Brain (organoid and tissue), 16 donors: ENCODE measurements at places on chromosomes 12 and 14.

DNA sequence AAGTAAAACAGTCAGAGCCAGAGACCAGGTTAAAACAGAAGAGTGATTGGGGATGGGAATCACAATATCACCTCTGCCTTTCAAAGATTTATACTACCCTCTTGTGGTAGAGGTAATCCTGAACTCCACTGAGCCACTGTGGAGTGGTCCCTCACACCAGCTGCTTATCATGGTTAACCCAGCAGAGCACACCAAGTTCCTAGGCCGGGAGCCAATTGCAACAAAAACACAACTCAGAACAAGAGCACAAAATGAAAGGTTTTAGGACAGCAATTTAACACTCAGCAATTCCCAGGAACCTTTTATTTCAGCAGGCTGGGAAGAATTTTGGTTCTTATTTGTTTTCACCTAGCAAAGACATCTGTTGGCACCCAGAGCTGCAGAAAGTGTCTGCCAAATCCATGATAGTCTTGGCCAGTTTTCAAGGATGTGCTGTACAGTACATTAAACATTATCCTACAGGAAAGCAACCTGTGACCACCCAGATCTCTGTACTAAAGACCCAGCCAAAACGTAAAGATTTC is 220.5 kb upstream of the ATXN7L3B start:
- peak; percentile 64 for DNase-seq

DNA sequence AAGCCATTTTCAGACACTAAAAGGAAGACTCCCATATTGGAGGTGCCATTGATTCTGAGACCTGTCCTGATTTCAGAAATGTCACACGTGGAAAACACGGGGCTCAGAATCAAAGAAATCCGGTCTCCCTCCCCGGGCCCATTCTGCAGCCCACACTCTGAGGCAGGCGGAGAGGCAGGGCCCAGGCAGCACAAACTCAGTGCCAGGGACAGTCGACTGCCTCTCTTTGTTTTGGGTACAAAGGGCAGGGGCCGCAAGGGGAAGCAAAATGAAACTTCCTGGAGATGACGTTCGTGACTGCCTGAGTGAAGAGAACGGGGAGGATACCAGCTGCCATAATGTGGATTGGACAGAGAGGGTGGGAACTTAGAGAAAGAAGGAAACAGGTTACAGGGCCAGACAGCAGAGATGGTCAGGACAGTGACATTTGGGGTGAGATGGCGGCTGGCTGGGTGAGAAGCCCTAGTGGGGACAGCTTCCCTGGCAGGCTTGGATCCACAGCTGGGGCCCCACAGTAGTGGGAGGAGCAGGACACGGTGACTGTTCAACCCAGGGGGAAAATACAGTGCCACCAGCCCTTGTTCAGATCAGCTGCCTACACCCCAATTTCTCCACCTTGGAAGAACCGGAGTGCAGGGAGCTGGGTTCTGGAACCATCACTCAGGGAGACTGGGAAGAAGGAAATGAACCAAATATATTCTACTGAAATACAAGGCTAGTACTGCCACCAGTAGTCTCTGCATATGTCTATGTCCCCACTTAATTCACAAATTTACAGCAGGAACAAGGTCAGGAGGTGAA is 8.1 kb downstream of the GAPDH start:
- no peak for DNase-seq

DNA sequence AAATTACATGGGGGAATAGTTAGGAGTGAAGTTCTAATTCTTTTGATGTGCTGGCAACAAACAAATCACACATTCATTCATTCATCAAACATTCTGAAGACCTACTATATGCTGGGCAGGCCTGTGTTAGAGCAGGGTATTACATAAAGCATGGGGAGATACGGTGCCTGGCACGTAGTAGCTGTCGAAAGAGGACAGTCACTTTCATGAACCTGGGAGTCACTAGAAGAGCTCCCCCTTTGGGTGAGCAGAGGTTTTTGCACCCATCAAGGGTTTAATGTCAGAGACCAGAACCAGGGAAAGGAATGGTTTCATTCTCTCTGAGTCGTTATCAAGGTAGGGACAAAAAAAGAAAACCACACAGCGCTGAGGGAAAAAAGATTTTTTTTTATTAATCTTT is 10.0 kb downstream of the LHX5 start:
- no peak for DNase-seq

GRCh38 chr12:40446385-40446784 is 221.6 kb downstream of the LRRK2 start:
- DNase-seq: peak; percentile 44

GRCh38 chr12:1529862-1530591 is 64.4 kb downstream of the FBXL14 start:
- DNase-seq: peak; percentile 28

GRCh38 chr12:8065991-8066594 is at the start of gene C3AR1:
C3AR1 (minus strand) TSS chr12:8066359; CDS start chr12:8060185, 6,174 bp downstream.
- DNase-seq: no peak

DNA sequence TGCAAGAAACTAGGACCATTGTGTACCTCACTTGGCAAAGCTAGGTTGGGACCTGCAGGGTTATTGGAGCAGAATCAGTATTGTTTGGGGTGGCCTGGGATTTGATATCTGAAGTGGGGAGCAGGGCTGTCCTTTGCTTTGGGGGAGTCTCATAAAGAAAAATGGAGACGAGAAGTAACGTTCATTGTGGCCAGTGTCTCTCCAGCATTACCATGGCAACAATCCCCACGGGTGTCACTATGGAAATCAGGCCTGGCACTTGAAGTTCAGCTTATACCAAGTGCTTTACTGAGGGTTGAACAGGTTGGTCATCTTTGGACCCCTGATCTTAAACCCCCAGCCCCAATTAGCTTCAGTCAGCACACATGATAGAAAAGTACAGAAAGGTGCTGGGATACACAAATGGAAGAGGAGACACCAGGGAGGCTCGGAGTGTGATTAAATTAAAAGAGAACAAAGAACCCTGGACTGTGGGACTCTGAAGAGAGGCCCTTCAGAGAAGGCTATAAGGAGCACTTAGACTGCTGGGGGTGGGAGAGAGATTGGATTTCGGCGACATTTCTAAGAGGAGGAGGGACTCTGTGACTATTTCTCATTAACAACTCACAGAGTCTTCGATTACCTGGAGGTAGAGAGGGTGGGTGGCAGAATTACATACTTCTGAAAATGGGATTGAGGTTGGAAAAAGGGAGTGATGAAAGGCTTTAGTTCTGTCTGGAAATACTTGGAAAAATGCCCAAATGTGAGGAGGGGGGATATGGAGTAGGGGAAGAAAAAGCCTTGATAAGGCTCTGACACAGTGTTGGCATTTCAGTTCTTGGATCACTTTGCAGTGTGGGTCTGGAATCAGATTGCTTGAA is 3.7 kb downstream of the KIF5A start:
- DNase-seq: peak; percentile 88

- no peak for DNase-seq
These were observed 37.8 kb downstream of the TC2N start for GRCh38 chr14:91829511-91829910.

- DNase-seq: no peak
These were observed 53.3 kb downstream of the STAB2 start for GRCh38 chr12:103640410-103640809.

DNA sequence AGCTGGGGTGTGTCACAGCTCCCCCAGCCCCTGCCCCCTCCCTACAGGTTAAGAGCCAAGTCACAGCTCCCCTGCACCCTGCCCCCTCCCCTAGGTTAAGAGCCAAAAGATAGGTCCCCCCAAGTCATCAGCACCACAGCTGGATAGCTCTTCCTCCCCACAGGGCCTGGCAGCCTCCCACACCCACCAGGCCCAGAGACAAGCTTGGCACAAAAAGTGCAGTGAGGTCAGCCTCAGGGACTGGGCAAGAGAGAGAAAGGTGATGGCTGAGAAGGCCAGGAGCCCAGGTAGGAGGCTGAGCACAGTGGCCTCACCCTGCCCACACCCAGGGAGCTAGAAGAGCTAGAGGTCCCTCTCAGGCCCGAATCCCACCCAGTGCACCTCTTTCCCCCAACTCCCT is 8.7 kb downstream of the ITGA7 start:
- no peak for DNase-seq

- no peak for DNase-seq
These were observed 57.6 kb downstream of the MDM2 start for GRCh38 chr12:68865399-68866164.

- DNase-seq: peak; percentile 87
These were observed 1.3 kb downstream of the ARHGEF40 start for GRCh38 chr14:21071225-21072030.

- DNase-seq: peak; percentile 43
These were observed 3.0 kb upstream of the CISTR start for GRCh38 chr12:53754633-53755264.

- DNase-seq: no peak
These were observed 229.8 kb downstream of the ALX1 start for GRCh38 chr12:85509857-85510256.

DNA sequence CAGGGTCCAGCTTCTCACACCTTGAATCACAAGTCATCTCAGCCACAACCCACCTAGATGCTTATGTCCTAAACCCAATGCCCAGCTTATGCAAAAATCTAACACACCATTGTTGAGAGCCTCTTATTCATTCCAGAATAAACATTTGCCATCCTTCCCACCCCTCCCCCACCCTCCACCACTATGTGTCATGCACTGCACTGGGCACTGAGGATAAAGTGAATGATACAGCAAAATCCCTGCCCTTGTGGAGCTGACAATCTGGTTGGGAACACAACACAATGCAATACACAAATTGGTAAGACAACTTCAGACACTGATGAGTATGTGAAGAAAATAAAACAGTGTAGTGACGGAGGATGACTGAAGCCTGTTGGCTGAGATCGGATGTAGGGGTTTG is 1.4 kb upstream of the GLTP start:
- no peak for DNase-seq

DNA sequence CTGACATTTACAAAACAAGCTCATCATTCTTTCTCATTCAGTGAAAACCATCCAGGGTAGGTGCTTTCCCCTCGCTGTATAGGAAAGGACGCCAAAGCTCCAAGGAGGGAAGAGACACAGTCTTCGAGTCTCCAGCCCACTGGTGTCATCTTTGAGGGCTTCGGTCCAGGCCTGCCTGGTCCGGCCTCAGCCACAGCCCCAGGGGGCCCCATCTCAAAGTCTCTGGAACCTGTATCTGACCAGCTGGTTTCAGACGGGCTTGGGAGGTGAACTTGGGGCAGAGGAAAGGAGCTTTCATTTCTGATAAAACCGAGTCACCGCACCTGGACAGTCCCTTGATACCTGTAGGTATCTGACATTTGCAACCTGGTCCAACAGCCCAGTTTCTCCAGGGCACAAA is 229.5 kb upstream of the RTL1 start:
- no peak for DNase-seq

DNA sequence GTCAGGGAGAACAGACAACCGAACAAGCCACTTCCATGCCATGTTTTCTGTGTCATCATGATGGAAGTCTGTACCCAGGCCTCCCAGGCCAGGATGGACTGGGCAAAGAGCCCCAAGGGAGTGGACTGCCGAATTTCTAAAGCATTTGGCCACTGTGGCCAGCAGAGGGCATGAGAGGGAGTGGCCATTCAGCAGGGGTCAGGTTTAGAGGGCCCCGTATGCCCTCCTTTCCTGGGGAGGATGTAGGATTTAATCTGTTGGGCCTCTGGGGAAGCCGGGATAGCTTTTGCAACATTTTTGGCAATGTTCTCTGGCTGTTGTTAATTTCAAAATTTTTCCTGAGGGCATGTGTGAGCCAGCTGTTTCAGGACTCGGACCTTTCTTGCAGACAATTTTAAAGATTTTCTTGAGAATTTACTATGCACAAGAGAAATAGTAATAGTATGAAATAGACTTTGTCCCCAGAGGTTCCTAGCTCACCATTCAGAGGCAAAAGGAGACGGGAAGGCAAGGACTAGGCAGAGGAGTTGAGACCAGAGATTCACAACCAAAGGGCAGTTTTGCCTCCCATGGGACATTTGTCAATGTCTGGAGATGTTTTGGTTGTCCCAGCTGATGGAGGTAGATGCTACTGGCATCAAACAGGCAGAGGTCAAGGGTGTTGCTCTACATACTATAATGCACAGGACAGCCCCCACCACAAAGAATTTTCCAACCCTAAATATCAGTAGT is 18.0 kb downstream of the ACACB start:
- no peak for DNase-seq

GRCh38 chr12:5376591-5377207 is 55.2 kb upstream of the NTF3 start:
- DNase-seq: no peak

DNA sequence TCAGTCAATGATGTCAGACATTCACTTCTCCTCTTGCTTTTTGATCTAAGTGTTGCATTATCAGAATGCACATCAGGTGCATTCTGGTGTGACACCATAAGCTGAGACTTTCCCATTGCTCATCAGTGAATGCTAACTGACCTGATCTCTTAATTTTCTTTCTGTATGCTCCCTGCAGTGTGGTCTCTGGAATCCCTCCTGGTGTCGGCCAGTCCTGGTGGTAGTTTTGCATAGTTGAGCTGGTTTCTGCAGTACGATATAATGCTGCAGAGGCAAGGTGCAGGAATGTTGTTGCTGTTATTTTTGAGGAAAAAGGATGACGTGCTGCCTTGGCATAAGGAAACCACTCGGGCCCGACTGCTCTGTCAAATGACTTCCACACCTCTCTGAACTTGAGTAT is 11.0 kb upstream of the SRP54 start:
- DNase-seq: no peak

DNA sequence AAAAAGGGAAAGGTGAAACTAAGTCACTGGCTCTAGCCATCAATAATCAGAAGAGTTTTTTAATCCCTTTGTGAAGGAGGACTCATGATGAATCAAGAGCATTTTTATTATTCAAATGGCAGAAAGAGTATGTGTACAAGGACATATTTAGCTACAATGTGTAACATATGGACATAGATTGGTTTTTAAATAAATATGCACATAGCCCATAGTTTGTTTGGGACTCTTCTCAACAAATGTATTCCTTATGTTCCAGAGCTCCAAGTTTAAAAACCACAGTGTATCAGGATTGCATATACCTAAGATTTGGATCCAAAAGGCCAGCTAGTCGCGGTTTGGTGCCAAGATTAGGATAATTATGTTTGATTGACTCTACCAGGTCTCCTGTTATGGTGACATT is 104.2 kb downstream of the C12orf50 start:
- DNase-seq: peak; percentile 58

GRCh38 chr14:77265561-77266335 is 5.3 kb downstream of the NGB start:
- DNase-seq: peak; percentile 19

GRCh38 chr12:45357539-45358417 is 141.9 kb downstream of the ANO6 start:
- peak; percentile 23 for DNase-seq

GRCh38 chr14:77603654-77604255 is 12.7 kb downstream of the SPTLC2 start:
- DNase-seq: peak; percentile 13

GRCh38 chr12:102029141-102029540 is 32.6 kb downstream of the WASHC3 start:
- DNase-seq: no peak

- DNase-seq: no peak
These were observed 64.0 kb downstream of the GALNT16 start for GRCh38 chr14:69323999-69324282.

- no peak for DNase-seq
These were observed 23.2 kb downstream of the FOS start for GRCh38 chr14:75301666-75302325.

DNA sequence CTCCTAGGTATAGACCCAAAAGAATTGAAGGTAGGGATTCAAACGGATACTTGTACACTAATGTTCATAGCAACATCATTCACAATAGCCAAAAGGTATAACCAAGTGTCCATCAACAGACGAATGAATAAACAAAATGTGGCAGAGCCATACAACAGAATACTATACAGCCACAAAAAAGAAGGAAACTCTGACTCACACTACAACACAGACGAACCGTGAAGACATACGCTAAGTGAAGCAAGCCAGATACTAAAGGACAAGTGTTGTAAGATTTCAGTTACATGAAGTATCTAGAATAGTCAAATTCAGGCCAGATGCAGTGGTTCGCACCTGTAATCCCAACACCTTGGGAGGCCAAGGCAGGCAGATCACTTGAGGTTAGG is 19.1 kb downstream of the CAMKK2 start:
- DNase-seq: no peak
